ENCODE measurements at places on chromosomes 16 and 17.

DNA sequence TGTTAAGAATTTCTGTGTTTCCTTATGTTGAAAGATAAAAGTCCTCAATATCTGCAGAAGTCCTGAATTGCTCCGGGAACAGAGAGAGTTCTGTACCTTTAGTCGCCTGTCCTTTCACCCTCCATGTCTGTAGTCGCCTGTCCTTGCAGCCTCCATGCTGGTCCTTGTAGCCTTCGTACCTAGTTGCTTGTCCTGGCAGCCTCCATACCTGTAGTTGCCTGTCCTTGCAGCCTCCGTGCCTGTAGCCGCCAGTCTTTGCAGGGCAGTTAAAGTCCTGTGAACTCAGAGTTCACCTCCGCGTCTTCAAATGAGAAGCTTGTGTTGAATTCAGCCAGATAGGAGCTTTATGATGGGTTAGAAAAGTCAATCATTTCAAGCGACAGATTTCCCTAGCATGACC lies 19.5 kb upstream of the ITGAX start:
- no peak for ATAC-seq

DNA sequence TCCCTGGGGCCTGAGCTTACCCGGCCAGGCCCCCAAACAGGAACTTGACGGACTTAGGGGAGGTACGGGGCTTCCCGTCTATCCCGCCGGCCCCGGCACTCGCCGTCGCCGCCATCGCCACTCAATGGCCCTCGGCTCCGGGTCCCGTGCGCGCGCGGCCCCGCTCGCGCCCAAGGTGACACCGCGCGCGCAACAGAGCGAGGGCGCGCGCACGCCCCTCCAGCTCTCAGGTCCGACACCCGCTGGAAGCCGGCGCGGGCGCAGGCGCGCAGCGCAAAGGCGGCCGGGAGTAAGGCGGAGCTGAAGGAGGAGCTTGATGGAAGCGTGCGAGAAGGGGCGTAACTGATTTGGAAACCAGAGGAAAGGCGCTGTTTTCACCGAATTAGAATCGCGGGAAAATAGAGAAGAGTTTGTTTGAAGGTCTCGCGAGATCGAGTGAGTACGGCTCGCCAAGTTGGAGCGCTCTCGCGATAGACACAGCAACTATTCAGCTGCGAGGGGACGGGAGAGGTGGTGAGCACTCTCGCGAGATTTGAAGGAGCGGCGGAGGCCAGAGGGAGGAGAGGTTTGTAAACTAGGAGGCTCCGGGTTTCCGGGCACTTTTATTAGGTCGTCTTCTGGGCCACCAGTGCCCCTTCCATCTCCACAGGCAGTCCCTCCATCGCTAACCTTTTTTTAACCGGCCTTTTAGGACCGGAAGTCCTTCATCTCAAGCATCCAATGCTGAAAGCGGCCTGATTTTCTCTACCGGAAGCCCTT lies at the start of the genes RNF167 and SLC25A11:
TSS of gene RNF167 (plus strand) at position 473 of the 759 bp plus-strand sequence. CDS start 642 bp downstream, outside the sequence.
TSS of gene SLC25A11 (minus strand) at position 251 of the 759 bp plus-strand sequence. CDS start at position 115, 136 bp downstream.
- peak; percentile 87 for ATAC-seq

DNA sequence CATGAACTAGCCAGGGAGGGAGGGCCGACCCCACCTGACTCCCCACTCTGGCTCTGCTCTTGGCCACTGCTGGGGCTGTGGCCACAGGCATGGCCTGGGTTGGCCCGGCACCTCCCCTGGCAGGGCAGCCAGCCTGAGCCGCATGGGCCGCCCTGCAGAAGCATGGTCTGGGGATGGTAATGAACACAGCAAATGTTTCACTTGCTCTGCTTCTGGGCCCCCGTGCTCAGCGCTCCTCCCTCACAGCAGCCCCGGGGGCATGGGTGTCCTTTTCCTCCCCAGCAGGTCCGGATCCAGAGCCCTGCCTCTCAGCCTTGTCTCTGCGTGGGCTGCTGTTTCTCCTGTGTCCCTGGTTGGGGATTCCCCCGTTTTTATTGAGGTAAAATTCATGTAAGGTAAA lies 30.9 kb upstream of the KCNJ12 start:
- ATAC-seq = no peak

DNA sequence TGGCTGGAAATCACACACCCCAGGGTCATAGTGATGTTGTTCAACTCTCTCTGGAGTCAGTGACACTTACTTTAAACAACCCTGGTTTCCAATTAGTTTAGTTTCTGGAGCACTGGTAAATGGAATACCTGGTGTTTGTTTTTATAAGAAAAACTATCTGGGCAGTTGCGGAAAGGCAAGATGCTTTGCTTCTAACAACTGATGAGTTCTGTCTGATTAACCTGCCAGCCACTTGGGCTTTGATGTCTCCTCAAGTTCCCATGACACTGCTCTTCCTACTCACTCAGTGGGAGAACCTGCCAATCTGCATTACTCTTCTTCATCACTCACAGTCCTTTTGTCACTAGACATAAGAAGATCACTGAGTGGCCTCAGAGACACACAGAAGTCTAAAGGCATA lies 78.7 kb upstream of the MTMR4 start:
- ATAC-seq = no peak

GRCh38 chr17:79658811-79659207 lies 48.0 kb upstream of the RBFOX3 start:
- ATAC-seq = peak; percentile 82

GRCh38 chr16:69123910-69124309 lies 8.5 kb downstream of the CHTF8 start:
- ATAC-seq = peak; percentile 61

GRCh38 chr17:12136243-12136642 lies 115.6 kb downstream of the MAP2K4 start:
- ATAC-seq = no peak

GRCh38 chr17:78999056-78999768 lies 10.4 kb downstream of the CANT1 start:
- ATAC-seq = no peak
